MM.1S (cell line): ENCODE measurements at places on chromosomes 2 and 18.
A peak's percentile ranks its signal among the peaks of the same experiment; 100 is the strongest.

- H3K4me3 ChIP-seq = no peak overlapping the region
- no peaks in the 10 kb centered on the region for H3K36me3 ChIP-seq
- H3K27me3 ChIP-seq = no peaks in the 10 kb centered on the region
- no peak overlapping the region for H3K27ac ChIP-seq
- H3K4me1 ChIP-seq = no peaks in the 10 kb centered on the region
- DNase-seq = no peak
These were observed 8.3 kb upstream of the TMEM178A start for GRCh38 chr2:39657287-39657937.

DNA sequence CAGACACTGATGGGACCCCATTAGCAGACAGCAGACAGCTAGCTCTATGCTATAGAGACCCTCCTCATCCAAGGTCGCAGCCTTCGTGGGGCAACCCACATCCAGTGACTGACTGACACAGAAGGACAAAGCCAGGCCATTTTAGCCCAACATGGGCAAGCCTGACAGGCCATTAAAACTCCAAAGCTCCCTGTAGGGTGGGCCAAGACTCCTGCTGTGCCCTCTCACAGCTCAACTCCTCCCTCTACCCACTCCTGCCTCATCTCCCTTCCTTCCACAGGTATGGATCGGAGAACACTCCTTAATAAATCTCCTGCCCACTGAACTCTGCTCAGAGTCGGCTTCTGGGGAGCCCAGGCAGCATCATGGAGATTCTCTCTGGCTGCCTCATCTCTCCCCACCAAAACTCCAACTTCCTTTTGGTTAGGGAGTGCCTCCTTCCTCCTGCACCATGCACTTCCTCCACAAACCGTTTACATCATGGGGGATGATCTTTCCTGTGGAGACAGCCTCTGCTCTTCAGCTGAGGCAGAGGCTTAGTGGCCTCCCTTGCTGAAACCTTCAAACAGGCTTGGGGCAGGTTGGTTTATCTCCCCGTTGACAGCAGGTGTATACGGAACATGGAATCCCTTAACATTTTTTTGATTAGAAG, 86.5 kb downstream of the ACTR3 start:
- no peak overlapping the region for H3K27ac ChIP-seq
- no peak overlapping the region for H3K4me3 ChIP-seq
- H3K4me1 ChIP-seq = no peaks in the 10 kb centered on the region
- H3K36me3 ChIP-seq = no peaks in the 10 kb centered on the region
- DNase-seq = no peak

DNA sequence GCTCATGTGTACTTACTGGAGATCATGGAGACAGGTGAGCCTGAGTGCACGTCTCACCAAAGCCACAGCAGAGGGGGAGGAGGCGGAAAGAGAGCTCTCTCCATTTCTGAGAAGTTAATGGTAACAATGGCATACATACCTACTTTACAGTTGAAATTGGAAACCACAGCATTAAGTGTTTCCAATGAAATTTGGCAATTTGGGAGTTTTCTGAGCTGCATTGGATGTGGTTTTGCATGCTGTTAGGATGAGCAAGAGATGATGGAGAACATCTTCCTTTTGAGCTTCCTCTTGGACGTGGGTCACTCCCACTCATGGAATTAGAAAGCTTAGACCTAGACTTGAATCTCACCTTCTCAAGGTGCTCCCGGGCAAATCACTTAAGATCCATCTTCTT, 25.5 kb upstream of the IL37 start:
- peaks cover 30% of the 10 kb centered on the region for H3K4me1 ChIP-seq
- peak overlapping the region; percentile 29; the same call in 1 of the 2 replicates for H3K4me3 ChIP-seq
- no peaks in the 10 kb centered on the region for H3K27me3 ChIP-seq
- peak; percentile 47 for DNase-seq
- no peaks in the 10 kb centered on the region for H3K36me3 ChIP-seq

DNA sequence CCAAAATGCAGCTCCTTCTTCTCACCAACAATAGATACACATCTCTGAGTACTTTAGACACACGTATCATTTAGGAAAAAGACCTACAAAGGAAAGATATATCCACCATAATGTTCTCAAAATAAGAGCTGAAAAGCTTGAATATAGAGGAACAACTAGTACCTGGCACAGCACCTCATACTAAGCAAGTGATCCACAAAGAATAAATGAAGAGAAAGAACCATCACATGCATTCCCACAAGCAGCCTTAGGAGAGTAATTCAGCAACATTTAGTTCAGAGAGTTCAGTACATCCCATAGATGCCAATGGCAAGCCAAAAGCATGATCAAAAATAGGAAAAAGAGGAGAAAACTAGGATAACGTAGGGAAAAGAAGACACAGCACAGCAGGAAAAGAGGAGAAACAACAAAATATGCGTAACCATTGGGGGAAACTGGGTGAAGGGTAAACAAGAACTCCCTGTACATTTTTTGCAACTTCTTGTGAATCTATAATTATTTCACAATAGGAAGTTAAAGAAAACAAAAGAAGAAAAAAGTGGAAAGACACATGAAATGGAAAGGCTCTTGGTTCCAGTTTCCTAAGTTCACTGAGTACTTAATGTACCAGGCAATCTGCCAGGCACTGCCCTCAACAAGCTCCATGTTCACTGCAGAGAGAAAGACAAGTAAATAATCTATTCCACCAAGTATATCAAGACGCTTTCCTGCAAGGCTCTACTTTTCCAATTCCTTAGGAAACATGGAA, 22.3 kb downstream of the CLASP1 start:
- no peaks in the 10 kb centered on the region for H3K36me3 ChIP-seq
- no peak overlapping the region for H3K27ac ChIP-seq
- H3K27me3 ChIP-seq = no peaks in the 10 kb centered on the region
- no peak for DNase-seq

GRCh38 chr2:236501531-236501930, 68.1 kb upstream of the ACKR3 start:
- H3K27me3 ChIP-seq = no peaks in the 10 kb centered on the region
- no peak overlapping the region for H3K27ac ChIP-seq
- no peak for DNase-seq
- no peaks in the 10 kb centered on the region for H3K4me1 ChIP-seq
- no peaks in the 10 kb centered on the region for H3K36me3 ChIP-seq

DNA sequence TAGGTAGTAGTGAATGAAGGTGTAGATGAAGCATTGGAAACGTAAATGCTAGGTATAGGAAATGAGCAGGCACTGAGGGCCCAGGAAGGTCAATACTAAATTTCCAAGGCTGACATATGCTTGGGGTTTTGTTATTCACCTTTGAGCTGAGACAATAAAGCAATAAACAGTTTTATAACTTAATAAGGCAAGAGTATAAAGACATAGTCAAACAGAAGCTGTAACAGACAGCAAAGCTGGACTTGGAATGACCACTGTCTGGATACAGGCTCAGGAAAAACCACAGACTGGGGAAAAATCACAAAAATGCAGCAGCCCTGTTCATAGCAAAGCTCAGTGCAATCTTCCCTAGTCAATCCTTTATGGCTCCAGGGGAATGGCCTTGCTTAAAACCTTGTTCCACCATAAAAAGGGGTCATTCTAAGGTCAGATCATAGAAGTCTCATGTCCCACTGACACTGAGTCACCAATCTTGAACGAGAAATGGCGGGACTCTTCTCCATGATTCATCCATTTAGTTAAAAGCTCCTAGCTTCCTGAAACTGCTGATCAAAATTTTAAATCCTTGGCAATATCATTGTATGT, 493.3 kb downstream of the CMPK2 start:
- no peak overlapping the region for H3K4me3 ChIP-seq
- no peaks in the 10 kb centered on the region for H3K27me3 ChIP-seq
- no peaks in the 10 kb centered on the region for H3K36me3 ChIP-seq

- H3K4me1 ChIP-seq = no peaks in the 10 kb centered on the region
- H3K27ac ChIP-seq = no peak overlapping the region
- no peak overlapping the region for H3K4me3 ChIP-seq
- H3K36me3 ChIP-seq = no peaks in the 10 kb centered on the region
- DNase-seq = no peak
These were observed 310.5 kb downstream of the PTPRM start for GRCh38 chr18:7877609-7878008.

DNA sequence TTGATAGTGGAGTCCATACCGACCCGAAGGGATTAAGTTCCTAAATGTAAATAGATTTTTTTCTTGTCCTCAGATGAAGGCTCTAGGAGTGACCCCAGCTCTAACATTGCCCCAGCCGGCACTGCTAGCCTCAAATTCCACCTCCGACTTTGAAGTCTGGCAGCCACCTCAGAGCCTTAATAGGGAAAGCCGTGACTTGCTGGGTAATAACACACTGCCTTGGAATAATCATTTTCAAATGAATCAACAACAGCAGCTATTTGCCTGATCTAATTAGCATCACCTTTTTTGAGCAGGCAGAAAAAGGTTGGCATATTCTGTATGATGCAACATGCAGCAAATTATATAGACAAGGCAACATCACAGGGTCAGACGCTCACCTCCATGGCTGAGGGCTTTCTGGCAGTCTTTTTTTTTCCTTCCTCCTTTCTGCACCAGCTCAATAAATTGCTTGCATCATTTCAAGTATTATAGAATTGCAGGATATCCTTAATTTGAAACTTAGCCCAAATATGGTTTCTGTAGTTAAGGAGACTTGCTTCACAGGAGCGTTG, 276.5 kb upstream of the ATP5MC3 start:
- H3K4me1 ChIP-seq = no peaks in the 10 kb centered on the region
- H3K4me3 ChIP-seq = no peak overlapping the region
- H3K27ac ChIP-seq = no peak overlapping the region
- no peaks in the 10 kb centered on the region for H3K27me3 ChIP-seq
- no peaks in the 10 kb centered on the region for H3K36me3 ChIP-seq
- DNase-seq = no peak

GRCh38 chr2:144448389-144449027, 71.4 kb downstream of the ZEB2 start:
- H3K4me1 ChIP-seq = no peaks in the 10 kb centered on the region
- no peaks in the 10 kb centered on the region for H3K27me3 ChIP-seq
- H3K27ac ChIP-seq = no peak overlapping the region
- H3K36me3 ChIP-seq = no peaks in the 10 kb centered on the region
- no peak for DNase-seq
- no peak overlapping the region for H3K4me3 ChIP-seq

GRCh38 chr2:238136820-238137537, 1.5 kb upstream of the KLHL30 start:
- no peak overlapping the region for H3K4me3 ChIP-seq
- H3K36me3 ChIP-seq = no peaks in the 10 kb centered on the region
- no peaks in the 10 kb centered on the region; the same call in 1 of the 2 replicates for H3K27me3 ChIP-seq
- H3K27ac ChIP-seq = no peak overlapping the region
- DNase-seq = no peak

- H3K27ac ChIP-seq = no peak overlapping the region
- H3K27me3 ChIP-seq = peaks cover 7% of the 10 kb centered on the region; the same call in 1 of the 2 replicates
- DNase-seq = no peak
- H3K4me3 ChIP-seq = no peak overlapping the region
These were observed 923.5 kb downstream of the EPHA4 start for GRCh38 chr2:220648628-220649027.

DNA sequence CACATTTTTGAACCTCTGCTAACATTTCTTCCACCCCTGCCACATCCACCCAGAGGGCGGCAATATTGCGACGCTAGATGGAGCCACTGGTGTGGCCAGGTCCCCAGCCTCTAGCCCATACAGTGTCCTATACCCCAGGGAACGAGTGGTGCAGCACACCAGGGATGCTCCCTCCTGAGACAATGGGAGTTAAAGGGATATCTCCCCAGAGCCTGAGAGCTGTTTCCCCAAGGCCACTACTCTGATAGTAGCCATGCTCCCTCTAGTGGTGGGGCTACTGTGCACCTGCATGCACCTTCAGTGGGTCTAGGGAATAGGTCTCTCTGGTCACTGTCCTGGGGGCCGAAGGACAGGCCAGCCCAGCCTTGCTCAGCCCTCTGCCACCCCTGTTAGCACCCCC, 336.4 kb upstream of the FSHR start:
- no peaks in the 10 kb centered on the region for H3K36me3 ChIP-seq
- no peaks in the 10 kb centered on the region for H3K27me3 ChIP-seq
- H3K27ac ChIP-seq = no peak overlapping the region
- no peak overlapping the region for H3K4me3 ChIP-seq
- no peaks in the 10 kb centered on the region for H3K4me1 ChIP-seq
- DNase-seq = peak; percentile 47

DNA sequence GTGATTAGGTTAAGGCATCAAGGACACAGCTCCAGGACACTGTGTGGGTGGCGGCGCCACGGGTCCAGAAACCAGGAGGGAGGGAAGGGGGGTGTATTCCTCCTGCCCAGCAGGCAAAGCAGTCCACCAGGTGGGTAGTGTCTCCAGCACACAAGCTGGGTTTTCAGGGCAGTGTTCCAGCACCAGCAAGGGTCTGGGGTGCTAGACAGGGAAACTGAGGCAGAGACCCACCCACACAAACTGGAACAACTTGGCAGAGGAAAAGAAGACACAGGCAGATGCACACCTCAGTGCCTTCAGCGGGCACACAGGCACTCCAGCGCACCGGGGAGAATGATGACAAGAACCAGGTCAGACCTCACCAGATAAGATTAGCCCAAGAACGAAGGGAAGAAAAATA, 28.4 kb upstream of the GNAL start:
- no peak overlapping the region for H3K4me3 ChIP-seq
- no peak overlapping the region for H3K27ac ChIP-seq
- H3K27me3 ChIP-seq = 0 out of 2 replicates have a peak, but pooled peaks cover 3% of the 10 kb centered on the region

GRCh38 chr2:46990231-46990588, 74.6 kb upstream of the MCFD2 start:
- no peak overlapping the region for H3K27ac ChIP-seq
- H3K4me1 ChIP-seq = peaks cover 25% of the 10 kb centered on the region
- H3K27me3 ChIP-seq = no peaks in the 10 kb centered on the region
- H3K36me3 ChIP-seq = no peaks in the 10 kb centered on the region; the same call in none of the 2 replicates
- H3K4me3 ChIP-seq = no peak overlapping the region

- H3K36me3 ChIP-seq = no peaks in the 10 kb centered on the region
- DNase-seq = no peak
- no peaks in the 10 kb centered on the region for H3K27me3 ChIP-seq
These were observed 175.9 kb upstream of the KLHL29 start for GRCh38 chr2:23209059-23209458.

GRCh38 chr2:235921508-235922191, 246.5 kb downstream of the GBX2 start:
- no peaks in the 10 kb centered on the region for H3K36me3 ChIP-seq
- H3K4me3 ChIP-seq = no peak overlapping the region
- H3K4me1 ChIP-seq = no peaks in the 10 kb centered on the region
- H3K27ac ChIP-seq = no peak overlapping the region

- H3K27ac ChIP-seq = no peak overlapping the region
- H3K4me3 ChIP-seq = no peak overlapping the region
- no peak for DNase-seq
- no peaks in the 10 kb centered on the region for H3K27me3 ChIP-seq
These were observed 9.9 kb downstream of the CCT7 start for GRCh38 chr2:73243884-73244570.

GRCh38 chr2:18599509-18600254, 10.3 kb upstream of the NT5C1B start:
- no peak overlapping the region for H3K4me3 ChIP-seq
- H3K4me1 ChIP-seq = peaks cover 19% of the 10 kb centered on the region
- peak overlapping the region; percentile 28; the same call in 1 of the 2 replicates for H3K27ac ChIP-seq
- no peaks in the 10 kb centered on the region for H3K36me3 ChIP-seq
- no peaks in the 10 kb centered on the region for H3K27me3 ChIP-seq
- no peak for DNase-seq

DNA sequence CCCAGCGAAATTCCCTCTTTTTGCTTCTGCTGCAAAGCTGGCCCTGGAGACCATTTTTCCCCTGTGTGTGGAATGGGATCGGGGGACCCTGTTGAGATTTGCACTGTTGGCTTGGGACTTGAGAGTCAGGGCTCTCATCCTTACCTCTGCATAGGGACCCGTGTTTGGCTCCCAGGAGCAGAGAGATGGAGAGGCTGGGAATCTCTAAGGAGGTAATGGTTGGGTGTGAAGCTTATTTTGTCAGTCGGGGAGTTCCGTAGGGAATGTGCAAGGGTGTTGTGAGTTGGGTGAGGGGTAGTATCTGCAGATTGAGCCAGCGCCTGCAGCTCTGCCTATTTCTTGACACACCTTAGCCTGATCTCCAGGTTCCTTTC, 4.5 kb downstream of the GATA6 start:
- no peaks in the 10 kb centered on the region for H3K4me1 ChIP-seq
- H3K4me3 ChIP-seq = no peak overlapping the region
- no peaks in the 10 kb centered on the region for H3K36me3 ChIP-seq
- H3K27ac ChIP-seq = no peak overlapping the region
- DNase-seq = no peak
